CD4-positive, alpha-beta T cell treated with Interleukin-4 for 4 hours (primary cell): ENCODE measurements at places on chromosomes 6 and 20.
A peak's percentile ranks its signal among the peaks of the same experiment; 100 is the strongest.

DNA sequence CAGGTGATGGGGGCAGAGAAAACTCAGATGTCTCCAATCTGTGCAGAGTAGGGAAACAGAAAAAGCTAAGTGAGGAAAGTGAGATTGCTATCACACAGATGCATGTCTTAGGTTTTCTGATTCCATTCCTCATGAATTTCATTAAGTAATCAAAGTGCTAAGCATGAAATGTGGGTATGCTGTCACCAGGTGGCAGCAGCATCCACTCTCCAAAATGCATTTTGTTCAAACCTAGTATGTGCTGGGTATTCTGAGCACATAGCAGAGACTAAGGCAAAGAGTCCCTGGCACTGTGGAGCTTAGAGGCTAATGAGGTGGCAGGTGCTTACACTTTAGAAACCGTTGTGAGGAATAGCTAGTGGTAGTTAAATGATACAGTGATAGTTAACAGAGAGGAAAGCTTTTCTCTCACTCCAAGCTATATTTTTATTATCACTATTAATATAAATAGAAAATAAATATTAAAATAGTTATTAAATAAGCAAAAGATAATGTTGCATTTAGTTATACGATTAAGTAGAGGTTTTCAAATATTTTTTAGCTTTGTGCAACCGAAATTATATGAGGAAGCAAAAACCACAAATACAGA, 179.5 kb downstream of the CDH26 start:
- peak; percentile 34 for DNase-seq

- DNase-seq = no peak
These were observed 53.3 kb upstream of the DACT2 start for GRCh38 chr6:168372889-168373288.

DNA sequence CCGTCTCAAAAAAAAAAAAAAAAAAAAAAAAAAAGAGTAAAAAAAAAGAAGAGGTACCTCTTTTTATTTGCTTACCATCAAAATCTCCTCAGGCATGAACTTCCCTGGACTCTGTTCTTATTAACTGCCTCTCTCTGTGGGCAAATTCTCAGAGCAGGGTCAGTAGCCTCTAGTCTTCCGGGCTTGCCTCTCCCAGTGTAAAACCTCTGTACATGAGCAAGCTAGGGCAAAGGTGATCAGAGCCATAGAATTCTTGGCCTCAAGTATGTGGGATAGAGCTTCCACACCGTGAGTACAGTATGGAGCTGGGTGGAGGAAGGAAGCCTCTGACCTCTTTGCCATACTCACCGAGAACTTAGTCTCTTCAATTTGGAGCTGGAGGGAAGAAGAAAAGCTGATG, 58.5 kb downstream of the TRPC4AP start:
- no peak for DNase-seq

DNA sequence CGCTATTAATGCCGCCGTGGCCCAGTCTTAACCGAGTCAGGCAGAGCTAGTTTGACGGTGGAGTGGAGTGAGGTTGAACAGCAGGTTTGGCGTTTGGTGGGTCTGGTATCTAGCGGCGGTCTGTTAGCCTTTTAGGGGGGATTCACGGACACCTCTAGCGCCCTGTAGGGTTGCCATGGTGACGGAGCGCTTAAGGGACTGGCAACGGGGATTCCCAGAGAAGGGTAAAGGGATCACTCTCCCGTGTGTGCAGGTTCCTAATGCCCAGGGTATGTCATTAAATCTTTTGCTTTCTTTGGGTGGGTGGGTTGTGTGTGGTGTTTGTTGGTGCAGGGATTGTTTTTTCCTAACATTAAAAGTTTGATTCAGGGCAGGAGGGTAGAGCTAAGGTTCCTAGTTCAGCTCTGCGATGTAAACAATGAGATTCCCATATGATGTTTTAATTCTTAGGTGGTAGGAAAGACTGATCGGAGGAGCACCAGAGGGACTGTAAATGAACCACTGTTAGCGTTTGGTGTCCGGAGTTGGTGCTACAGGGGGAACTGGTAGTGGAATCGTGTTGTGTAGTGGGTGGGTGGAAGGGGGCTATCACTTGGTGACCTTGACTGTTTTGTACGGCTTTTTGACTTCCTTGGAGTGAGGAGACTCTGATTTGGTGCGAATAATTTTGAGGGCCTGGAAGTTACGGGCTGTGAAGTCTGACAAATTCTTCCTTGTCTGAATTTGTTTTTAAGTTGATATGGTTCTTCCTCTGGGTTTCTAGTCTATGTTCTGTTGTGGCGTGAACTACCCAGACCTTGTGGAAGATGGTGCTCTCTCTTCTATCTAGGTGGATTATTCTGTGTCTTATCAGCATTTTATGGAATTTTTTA, 5.0 kb downstream of the BRD2 start:
- peak; percentile 72 for DNase-seq

DNA sequence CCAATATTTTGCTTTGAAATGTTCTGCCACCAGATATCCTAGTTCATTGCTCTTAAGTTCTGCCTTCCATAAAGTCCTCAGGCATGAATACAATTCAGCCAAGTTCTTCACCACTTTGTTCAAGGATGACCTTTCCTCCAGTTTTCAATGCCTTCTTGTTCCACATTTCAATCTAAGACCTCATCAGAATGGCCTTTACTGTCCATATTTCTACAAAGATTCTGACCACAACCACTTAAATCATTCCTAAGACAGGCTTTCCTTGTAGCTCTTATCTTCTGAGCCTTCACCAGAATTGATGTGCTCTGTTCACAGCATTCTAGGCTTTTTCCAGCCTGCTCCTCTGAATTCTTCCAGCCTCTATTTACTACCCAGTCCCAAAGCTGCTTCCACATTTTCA, 319.0 kb downstream of the HACE1 start:
- DNase-seq = no peak

- DNase-seq = no peak
These were observed 5.2 kb downstream of the FRK start for GRCh38 chr6:116055513-116055912.

- no peak for DNase-seq
These were observed 16.6 kb downstream of the B4GALT5 start for GRCh38 chr20:49697071-49697470.

- DNase-seq = no peak
These were observed 236.4 kb upstream of the TENT5A start for GRCh38 chr6:81988871-81989270.

DNA sequence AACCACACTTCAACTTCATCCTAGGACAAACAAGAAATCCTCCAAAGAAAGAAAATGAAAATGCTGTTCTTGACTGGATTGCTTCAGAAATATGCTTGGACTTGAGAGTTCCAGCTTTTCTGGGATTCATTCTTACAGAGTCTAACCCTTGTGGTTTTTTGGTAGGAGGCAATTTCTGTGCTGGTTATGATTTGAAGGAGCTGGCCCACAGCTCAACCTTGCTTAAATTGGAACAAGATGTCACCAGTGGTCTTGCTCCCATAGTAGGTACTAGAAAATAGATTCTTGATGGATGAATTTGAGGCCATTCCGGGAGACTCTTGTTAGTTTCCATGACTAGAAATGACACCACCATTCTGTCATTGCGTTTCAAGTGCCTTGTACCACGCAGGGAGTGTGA, 54.3 kb upstream of the BMP6 start:
- no peak for DNase-seq

DNA sequence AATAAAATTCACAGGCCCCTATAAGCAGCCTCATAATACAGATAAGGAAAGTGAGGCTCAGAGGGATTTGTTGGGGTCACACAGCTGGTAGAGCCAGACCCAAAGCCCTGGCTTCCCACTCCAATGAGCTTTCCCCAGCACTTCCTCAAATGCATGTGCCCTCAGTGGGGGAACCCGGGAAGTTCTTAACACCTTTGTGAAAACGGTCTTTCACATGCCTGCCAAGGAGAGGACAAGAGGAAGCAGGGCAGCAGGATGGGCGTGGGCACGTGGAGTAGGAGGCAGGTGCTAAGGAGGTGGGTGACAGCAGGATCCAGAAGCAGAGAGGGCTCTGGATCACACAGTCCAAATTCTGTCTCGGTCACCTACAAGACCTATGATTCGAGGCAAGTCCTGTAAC, 598 bp downstream of the PI16 start:
- DNase-seq = no peak

DNA sequence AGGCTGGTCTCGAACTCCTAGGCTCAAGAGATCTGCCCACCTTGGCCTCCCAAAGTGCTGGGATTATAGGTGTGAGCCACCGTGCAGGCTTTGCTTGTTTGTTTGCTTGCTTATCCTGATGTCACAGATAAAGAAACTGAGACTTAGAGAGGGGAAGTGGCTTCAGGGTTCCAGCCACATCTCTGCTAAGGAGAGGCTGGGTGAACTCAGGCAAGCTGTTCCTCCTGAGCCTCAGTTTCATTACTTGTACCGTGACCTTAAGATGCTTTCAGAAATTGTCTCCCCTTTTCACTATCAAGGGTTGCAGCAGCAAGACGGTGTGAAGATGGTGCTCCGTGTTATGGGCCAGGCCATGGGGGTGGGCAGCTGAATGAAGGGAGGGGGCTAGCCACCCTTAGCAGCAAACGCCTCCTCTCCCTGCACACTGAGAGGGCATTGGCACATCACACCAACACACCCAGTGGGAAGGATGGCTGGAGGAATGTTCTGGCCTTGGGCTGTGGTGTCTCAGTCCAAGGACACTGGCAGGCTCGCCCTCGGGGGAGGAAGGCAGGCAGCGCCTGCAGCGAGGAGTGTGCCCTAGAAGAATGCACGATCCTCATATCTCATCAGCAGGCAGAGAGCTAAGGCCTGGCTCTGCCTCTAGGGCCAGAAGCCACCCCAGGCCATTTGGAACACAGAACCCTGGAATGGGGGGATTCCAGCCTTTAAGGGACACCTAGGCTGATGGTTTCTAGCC, 48.2 kb upstream of the TLDC2 start:
- DNase-seq = no peak

DNA sequence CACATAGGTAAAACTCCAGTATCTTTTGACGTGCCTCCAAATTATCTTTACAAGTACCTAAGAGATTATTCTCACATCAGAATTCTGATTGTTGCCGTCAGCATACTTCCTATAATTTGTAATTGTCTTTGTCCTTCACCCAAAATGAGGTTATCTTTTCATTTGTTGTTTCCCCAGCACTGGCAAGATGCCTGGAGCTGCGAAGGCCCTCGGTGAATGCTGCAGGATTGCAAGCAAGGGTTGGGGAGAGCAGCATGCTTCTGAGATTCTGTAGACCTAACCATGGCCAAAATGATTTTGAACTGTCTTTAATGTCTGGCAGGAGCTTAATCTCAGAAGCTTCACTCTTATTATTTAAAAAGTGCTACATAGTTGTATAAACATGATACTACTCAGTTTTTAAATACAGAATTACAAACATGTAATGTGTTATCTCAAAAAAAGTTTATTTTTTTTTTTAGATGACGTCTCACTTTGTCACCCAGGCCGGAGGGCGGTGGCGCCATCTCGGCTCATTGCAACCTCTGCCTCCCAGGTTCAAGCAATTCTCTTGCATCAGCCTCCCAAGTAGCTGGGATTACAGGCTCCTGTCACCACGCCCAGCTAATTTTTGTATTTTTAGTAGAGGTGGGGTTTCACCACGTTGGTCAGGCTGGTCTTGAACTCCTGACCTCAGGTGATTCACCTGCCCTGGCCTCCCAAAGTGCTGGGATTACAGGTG, 88.7 kb downstream of the ELOVL5 start:
- DNase-seq = no peak

DNA sequence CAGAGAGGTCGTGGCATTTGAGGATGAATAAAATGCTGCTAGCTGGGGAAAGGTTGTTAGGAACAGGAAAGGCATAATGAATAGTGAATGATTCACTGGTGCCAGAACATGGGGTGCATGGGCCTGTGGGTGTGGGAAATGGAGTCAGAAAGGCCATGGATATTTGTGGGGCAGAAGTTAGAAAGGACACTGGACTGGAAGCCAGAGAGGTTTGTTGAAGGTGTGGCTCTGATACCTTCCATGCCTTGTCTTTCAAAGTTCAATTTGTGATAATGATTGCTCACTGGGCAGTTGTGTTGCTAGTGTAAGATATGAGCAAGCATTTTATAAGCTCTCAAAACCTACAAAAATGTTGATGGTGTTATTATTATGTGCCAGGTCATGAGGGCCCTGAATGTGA, 32.7 kb downstream of the LRRC1 start:
- DNase-seq = no peak

DNA sequence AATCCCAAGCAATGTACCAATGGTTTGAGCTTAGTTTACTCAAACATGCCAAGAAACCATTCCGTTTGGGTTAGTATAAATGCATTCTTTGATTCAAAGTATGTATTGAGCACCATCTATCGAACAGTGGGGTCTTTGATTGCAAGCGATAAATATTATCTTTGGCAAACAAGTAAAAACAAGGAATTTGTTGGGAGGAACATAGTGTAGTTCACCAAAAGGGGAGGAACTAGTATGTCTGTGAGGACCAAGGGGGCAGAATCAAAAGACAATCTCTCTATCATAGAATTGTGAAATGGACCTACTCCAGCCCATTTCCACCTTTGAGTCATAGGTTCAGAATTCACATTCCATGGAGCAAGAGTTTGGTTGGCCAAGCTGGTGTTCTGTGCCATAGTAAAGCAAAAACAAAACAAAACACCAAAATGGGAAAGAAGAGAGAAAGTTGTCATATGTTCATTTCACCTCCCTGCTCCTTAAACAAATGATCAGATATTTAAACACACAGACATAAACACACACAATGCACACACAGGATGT, 266.0 kb downstream of the TSHZ2 start:
- no peak for DNase-seq

GRCh38 chr6:20399518-20399917, 2.2 kb upstream of the E2F3 start:
- peak; percentile 11 for DNase-seq

DNA sequence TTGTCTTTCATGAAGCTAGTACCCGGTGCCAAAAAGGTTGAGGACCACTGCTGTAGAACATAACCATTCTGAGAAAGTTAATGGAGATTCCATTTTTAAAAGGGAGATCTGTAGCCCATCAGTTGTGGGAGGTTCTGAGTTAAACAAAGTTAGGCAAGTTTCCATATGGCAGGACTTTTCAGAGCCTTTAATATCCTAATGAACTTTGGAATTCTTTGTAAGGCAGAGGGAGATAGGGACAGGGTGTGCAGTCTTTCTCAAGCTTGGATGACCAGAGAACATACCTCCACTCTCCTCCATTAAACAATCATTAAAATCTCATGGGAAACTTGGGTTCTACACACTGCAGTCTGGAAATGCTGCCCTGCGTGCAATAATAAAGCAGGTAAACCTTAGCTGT, 14.8 kb downstream of the ADGRF4 start:
- DNase-seq = no peak

GRCh38 chr6:8181951-8182845, 79.8 kb upstream of the EEF1E1 start:
- no peak for DNase-seq

DNA sequence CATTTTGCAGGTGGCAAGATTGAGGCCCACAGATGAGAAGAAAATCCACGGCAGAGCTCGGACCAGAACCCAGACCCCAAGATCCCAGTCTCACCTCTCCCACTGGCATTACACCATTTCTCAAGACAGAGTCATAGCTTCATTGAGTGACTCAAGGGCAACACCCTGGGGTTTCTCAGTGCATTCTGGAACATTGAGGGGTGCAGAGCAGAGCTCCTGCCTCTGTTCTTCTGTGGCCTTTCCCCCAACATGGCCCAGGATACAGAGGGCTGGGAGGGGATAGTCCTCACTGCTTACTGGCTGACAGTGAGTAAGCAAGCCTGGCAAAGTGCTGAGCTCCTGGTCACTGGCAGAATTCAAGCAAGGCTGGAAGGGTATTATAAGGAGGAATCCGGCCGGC, 74.0 kb downstream of the MDGA1 start:
- DNase-seq = no peak
